ENCODE measurements at places on chromosomes 11 and 22. TPM values are rescaled to one million over a fixed set of nuclear protein-coding genes. Genes with fewer than 3 reads are reported as not detected.

Gene PTPRCAP
- total RNA-seq, result 3.3 TPM

Gene LRRN4CL
- total RNA-seq, result 88.9 TPM

Gene H19
- 292 TPM for total RNA-seq

Gene GAL
- 1.4 TPM for total RNA-seq
